G401 (cell line): ENCODE measurements at places on chromosomes 5 and 9. TPM values are rescaled to one million over a fixed set of nuclear protein-coding genes. Genes with fewer than 3 reads are reported as not detected.

CEL gene
- total RNA-seq = 0.31 and 0.92 TPM in 2 replicates

PCDHGA7 gene
- total RNA-seq = not detected in 2 replicates

CHSY3 gene
- 0.06 TPM in 1 of 2 replicates, not detected in the other for total RNA-seq

CDKN2A gene
- total RNA-seq = 8.4 and 14.6 TPM in 2 replicates

ZFP2 gene
- total RNA-seq = 5.0 and 8.4 TPM in 2 replicates

NR2F1 gene
- 175 and 199 TPM in 2 replicates for total RNA-seq

PCDHB14 gene
- 0.27 and 0.55 TPM in 2 replicates for total RNA-seq

FGF18 gene
- total RNA-seq = 1.5 and 2.4 TPM in 2 replicates

TAF11L10 gene
- total RNA-seq = not detected in 2 replicates

DNA sequence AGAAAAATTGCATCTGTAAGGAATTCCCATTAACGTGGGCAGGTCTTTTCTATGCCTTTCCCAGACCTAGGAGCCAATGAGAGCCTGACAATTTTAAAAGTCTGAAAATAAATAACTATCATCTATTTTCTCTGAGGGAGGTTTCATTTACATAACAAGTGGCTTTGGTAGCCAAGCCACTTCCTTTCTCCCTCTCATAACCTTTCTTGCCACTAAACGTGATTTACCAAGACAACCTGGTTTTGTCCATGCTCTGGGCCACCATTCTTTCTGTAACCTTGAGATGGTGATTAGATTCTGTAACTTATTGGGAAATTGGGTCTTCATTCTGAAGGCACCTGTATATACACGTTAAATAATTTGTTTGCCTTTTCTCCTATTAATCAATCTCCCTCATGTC lies 1046.9 kb downstream of the CDH12 start:
- no peak for DNase-seq

DNA sequence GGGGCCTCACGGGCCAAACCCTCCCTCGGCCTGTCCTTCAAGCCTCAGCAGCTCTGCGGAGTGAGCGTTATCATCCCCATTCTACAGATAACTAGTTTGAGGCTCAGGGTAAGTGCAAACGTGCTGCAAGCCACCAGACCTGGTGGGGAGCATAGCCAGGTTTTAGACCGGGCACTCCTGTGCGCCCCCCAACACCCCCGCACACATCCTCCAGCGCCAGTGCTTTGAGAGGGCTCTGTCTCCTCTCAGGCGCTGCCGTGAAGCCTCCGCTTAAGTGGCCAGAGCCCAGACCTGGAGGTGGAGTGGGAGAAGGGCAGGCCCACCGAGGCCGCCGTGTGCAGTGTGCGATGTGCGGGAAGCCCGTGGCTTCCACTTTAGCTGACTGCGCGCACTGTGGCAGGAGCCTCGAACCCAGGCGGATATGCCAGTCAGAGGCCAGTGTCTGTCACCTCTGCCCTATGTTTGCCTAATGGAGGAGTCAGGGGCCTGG lies 1.6 kb upstream of the MGAT1 start:
- no peak for DNase-seq

DNA sequence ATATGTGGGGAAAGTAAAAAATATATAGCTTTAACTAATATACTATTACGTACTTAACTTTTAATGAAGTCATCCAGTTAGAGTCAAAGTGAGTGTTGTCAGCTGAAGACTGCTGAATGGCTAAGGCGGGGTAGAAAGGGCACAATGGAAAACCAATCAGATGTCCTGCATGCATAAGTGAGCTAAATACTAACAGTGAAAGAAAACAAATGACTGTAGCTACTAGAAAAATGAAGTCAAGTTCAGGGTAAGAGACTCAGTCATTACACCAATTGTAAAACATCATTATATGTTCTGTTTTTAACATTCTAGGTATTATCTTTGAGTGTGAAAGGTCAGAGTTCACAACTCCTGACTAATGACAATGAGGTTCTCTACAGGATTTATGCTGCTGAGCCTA lies 295.2 kb downstream of the ADGRV1 start:
- no peak for DNase-seq

DNA sequence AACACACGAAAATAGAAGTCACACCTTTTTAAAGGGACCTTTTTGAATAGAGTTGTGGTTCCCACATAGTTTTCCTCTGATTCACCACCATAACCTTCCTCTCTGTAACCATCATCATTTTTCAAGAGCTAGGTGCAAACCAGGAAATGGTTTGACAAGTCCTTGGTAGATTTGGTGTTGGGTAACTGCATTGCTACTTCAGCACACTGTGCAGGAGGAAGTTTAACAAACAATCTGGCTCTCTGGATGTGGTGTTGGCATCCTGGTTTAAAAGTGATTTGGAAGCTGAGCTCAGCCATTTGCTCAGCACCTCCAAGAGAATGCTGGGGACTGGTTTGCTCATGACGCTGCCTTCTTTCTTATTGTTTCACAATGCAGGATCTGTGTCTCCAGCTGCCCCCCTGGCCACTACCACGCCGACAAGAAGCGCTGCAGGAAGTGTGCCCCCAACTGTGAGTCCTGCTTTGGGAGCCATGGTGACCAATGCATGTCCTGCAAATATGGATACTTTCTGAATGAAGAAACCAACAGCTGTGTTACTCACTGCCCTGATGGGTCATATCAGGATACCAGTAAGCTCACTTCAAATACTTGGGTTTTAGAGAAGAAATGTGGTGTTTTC lies 213.1 kb downstream of the RFK start:
- DNase-seq = no peak

DNA sequence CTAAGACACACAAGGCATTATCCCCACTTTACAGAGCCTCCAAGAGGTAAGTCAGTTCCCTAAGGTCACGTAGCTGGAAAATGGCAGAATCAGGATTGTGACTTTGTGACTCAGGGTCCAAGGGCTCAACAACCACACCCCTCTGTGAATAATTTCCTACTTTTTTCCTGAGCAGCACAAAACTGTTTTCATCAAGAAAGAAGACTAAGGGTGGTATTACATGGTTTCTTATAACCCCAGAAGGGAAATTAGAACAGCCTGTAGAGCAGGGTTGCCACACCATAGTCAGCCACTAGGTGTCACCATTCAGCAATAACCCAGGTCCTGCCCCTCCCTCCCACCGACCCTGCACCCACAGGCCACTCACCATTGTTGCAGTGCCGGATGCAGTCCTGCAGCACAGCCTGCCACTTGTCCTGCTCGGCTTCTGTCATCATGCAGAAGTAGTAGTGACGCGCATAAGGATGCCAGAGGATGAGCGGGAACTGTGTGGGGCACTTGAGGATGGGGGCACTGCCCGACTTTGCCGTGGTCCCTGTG lies 72.1 kb downstream of the LRSAM1 start:
- DNase-seq = no peak

- peak; percentile 84 for DNase-seq
These were observed 3.2 kb upstream of the NFX1 start for GRCh38 chr9:33287087-33287490.

DNA sequence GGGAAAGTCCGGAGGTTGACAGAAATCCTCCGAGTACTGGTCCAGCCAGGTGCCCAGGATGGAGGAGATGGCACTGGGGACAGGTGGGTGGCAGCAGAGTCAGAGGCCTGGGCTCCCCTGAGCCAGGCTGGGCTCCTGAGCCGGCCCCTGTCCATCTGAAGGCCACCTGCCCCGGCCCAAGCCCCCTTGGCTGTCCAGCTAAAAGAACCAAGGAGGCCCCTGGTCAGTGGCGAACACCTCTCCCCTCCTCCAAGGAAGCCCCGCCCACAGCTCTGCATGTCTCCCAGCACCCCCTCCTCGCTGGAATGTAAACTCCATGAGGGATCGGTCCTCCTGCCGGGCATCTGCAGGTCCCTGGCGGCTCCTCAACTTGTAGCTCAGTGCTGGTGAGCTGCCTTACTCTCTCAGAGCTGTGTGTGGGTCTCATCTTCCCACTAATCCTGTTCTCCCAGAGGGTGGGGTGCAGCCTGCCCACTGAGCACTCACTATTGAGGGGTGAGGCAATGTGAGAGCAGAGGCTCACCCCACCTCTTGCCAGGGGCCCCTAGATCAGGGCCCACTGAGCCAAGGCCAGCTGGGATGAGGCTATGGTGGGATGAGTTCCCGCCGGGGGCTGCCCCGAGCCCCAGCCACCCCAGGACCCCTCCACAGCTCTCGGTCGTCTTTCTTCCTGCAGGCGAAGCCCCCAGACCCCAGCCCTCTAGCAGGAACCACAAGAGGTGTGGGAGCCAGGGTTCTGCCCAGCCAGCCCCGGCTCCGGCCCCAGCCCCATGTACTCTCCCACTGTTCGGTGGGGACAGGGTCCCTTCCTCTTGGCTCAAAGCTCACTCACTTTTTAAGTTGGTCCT lies 12.0 kb downstream of the RALGDS start:
- DNase-seq = no peak

DNA sequence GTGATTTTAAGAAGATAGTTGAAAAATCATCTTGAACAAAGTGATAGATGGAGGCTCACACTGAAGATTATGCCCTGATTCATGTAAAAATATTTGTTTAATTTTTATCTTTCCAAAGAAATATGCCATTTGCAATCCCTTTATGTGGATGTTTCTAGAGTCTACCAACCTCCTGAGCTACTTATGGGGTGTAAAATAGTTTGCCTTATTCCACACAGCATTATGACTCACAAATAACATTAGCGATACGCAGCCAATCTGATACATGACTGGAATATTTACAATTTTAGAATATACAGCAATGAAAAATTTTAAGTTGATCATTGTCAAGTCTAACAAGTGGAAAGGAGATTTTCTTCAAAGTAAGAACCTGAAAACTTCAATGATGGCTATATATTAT lies 327.5 kb downstream of the EDIL3 start:
- DNase-seq = no peak

GRCh38 chr9:20848490-20848889 lies 164.4 kb downstream of the FOCAD start:
- no peak for DNase-seq

GRCh38 chr5:156201788-156202403 lies 125.1 kb upstream of the SGCD start:
- peak; percentile 6 for DNase-seq

DNA sequence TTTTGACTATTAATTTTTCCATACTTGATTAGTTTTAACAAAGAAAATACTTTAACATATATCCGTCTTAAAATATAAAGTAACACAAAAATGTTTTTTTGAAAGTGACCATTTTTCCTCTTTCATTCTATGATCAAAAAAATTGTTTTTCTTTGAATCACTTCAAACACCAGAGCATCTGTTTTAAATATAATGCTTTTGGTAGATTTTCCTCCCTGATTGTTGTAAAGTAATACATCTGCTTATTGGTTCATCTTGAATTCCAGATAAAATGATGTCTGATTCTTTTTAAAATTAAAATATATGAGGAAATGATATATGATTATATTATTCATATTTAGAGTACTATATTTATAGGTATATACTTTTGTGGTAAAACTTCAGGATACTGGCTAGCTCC lies 76.2 kb upstream of the LPAR1 start:
- no peak for DNase-seq

DNA sequence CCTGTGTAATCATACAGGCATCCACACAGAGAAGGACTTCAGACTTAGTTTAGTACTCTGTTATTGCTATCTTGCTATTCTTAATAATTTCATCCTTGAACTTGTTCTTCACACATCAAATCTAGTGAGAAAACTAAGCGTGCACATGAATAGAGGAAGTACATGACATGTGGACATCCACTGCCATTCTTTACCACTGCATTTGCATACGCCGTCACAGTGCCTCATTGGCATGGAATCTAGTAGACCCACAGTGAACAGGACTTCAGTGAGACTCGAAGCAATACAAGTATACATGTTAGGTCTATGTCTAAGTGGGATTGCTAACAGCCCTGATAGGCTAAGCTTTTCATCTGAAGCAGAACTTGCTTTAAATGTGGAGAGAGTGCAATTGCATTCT lies 592.1 kb downstream of the TLE4 start:
- DNase-seq = no peak

DNA sequence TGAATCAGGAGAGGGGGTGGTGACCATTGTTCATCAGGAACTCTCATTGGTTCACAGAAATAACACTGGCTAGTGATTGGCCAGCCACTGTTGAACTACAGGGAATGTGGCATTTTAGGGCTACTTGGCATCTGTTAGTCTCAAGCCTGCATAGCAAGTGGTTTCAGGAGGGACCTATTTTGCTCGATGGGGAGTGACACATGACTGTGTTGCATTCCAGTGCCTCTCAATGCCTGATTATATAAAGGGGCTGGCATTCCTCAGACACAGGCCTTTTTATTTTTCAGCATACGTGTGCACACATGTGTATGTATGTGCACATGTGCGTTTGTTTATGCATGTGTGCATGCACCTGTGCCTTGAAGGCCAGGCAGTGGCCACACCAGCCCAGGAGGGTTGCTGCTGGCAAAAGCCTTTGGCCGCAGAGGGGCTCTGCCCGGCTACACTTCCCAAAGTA lies 23.2 kb downstream of the FGD3 start:
- no peak for DNase-seq

DNA sequence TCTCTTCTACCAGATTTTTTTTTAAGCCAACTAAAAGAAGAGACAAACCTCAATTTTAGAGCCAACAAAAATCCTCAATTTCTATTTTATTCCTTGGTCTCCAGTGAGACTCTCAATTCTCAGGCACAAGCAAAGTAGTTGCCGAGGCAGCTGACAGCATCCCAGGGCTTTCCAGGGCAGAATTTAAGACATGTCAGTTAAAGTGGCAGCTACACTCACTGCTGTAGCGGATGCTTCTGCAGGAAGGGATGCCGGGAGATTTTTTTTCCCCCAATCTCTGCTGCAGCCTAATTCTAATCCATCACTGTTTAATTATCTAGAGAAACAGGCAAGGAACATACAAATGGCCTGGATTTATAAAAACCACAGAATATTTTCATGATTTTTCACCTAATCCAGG lies 57.0 kb downstream of the TTC39B start:
- DNase-seq = peak; percentile 89

- no peak for DNase-seq
These were observed 34.1 kb upstream of the NANS start for GRCh38 chr9:98022447-98022846.

DNA sequence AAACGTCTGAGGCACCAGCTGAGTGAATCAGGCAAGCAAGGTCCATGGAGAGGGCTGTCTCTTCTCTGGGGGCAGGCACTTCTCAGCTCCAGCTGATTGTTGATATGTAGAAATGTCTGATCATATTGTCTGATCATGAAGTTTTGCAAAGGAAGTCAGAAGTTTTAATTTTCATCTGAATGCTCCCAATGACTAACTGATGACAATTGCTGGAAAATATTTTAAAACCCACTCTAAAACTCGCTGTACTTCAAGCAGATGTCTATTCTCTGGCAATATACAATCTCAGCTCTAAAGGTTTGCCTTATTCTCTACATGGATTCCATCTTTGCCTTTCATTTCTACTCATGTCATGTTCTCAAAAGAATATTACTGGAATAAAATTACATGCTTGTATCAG lies 12.7 kb downstream of the PLK2 start:
- no peak for DNase-seq

- no peak for DNase-seq
These were observed 438.1 kb downstream of the MAT2B start for GRCh38 chr5:163943546-163943945.

GRCh38 chr5:135272311-135272805 lies 126.7 kb downstream of the MACROH2A1 start:
- no peak for DNase-seq

GRCh38 chr9:109254317-109254716 lies 66.5 kb downstream of the EPB41L4B start:
- no peak for DNase-seq
